ENCODE measurements at places on chromosomes 7 and 10. TPM values are rescaled to one million over a fixed set of nuclear protein-coding genes. Genes with fewer than 3 reads are reported as not detected.

The TMEM273 gene
- not detected for total RNA-seq

The CLEC5A gene
- not detected for total RNA-seq

The GPR15LG gene
- not detected for total RNA-seq

The OR2A14 gene
- not detected for total RNA-seq

The DAGLB gene
- total RNA-seq = 16.5 TPM

The LRRC17 gene
- total RNA-seq = 39.7 TPM

Data from smooth muscle cell of the coronary artery (primary cell).